ENCODE measurements at places on chromosomes 7 and 10.

DNA sequence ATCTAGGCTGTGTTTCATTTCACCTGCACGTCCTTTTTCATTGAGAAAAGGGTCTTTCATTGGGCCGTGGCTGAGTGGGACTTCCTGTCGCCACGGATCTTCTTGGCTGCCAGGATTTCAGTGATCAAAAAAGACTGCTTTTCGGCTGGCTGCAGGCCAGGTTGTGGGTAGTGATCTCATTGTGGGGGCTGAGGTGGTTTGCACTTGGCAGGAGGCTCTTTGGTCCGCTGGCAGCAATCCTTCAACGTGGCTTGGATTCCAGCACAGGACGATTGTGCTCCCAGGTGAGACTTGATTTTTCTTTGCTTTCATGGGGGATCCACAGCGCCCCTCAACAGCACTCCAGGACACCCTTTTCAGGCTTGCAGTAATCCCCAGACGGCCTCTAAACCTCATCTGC lies 29.0 kb upstream of the ZNF273 start:
- DNase-seq, result no peak

DNA sequence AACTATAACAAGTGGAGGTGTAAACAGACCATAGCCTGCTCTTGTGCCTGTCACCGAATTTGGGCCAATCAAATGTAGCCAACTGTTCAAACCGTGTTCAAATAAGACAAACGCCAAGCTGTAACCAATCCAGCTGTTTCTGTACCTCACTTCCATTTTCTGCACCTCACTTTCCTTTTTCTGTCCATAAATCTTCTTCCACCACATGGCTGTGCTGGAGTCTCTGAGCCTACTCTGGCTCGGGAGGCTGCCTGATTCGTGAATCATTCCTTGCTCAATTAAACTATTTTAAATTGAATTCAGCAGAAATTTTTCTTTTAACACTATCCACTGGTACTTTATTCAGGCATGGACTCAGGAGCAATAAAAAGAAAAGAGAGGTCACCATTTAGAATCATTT lies 29.9 kb upstream of the COL1A2 start:
- DNase-seq, result no peak

- DNase-seq, result peak; percentile 65
These were observed 95.8 kb upstream of the COL1A2 start for GRCh38 chr7:94298943-94299342.

DNA sequence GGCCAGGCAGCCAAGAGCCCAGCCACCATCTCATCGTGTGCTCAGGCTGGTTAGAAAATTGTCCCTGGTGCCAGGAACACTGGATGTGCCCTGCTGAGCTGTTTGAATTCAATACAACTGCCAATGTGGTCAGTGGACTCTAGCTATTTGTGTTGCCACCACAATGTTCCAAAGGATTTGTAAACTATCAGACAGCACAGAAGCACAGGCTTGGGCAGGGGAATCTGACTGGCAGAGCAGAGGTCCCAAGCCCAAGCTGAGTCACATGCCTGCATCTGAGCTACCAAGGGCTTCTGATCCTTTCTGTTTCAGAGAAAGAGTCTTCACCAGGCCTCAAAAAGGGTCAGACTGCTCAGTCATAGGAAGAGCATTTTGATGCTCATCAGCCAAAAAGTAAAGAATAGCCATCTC lies 232.1 kb upstream of the SEMA3C start:
- DNase-seq, result no peak

GRCh38 chr7:143145-143751 lies 49.1 kb upstream of the FAM20C start:
- DNase-seq, result no peak

DNA sequence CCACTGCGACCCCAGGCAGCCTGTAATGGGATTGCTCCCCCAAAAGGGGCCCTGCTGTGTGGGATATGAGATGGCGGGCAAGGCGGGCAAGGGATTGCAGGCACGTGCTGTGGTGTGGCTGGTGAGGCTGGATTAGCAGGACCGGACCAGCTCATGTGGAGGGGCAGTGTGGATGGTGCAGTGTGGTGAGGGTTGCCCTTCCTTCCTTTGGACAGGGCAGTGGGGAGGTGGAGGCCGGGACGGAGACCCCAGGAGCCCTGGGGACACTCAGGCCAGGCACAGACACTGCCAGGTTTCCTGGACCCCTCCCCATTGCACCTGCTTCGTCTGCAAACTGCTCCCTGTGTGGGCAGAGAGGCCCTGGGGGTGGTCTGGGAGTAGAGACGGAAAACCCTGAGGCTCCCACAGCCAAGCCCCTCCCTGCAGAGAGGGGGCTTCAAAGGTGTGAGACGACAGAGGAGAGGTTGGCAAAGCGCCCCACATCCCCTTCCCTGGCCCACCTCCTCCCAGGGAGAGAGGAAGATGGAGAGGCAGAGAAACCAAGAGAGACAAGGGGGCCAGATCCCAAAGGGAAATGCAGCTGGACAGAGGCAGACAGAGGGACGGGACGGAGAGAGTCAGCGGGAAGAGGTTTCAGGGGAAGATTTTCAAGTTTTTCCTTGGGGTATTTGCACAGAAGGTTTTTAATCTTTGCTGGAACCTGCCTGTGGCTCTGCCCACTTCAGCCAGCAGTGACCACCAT lies 89.2 kb downstream of the MICALL2 start:
- DNase-seq, result no peak

DNA sequence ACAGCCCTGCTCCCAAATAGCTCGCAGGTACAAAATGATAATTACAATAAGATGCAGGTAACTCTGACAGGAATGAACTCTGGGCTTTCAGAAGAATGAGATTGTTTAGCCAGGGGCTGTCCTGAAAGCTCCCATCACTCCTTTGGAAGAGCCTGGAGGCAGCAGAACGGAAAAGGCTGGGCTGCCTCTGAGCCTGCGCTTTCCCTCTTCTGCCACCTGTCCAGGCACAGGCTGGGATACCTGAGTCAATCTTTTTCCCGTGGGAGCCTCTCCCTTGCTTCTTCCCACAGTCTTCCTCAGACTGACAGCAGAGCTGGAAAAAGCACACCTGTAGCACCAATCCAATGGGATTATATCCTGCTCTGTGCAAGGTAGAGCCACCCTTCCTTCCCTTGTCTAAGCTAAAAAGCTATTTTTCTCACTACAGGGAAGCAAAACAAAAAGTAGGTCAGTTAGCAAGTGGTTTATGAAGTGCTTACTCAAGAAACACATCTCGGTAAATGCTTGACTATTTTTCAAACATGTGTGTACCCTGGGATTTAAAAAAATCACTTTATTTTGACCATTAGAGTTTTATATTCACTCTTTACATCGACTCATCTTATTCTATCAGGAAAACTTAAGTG lies 12.3 kb upstream of the CUL1 start:
- DNase-seq, result no peak

GRCh38 chr10:106268000-106268399 lies 896.5 kb downstream of the SORCS1 start:
- no peak for DNase-seq

DNA sequence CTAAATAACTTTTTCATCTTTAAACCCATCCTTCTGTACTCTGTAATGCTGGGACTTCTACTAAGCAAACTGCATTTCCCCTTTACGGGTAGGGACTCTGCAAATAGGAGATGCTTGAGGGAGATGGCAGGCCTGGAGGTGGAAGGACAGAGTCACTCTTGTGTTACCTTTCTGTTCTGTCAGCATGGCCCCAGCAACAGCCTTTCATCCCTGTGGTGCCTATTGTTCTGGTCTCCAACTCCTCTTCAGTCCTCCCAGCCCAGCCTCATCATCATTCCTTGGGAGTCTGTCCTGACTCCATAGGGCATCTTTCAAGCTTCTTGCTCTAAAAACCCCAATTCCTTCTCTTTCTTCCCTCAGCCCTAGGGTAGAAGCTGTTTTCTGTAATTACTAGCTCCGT lies 230.0 kb downstream of the SNX13 start:
- DNase-seq, result no peak

GRCh38 chr10:117442944-117443685 lies 67.9 kb upstream of the PDZD8 start:
- peak; percentile 85 for DNase-seq

GRCh38 chr7:5711409-5711808 lies 70.1 kb downstream of the RNF216 start:
- no peak for DNase-seq
